ENCODE measurements at places on chromosomes 12 and 14. TPM values are rescaled to one million over a fixed set of nuclear protein-coding genes. Genes with fewer than 3 reads are reported as not detected.

GRCh38 chr14:54467280-54467679 lies 21.5 kb downstream of the GMFB start:
- DNase-seq = no peak

DNA sequence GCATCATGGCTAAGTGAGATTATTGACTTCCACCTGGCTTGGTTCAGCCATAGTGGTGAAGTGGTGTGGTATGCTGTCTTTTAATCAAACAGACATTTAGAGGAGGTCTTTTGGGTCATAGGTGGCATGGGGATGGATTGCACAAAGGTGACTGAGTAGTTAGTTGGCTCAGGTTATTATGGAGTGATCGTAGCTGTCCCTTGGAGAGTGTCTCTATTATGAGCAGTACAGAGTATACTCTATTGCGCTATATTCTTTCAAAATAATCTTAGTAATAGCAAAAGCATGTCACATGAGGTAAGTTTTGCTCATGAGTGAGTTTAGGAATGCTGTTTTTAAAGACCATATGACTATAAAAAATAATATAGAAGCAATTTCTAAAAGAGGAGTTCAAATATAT lies 60.4 kb downstream of the RASSF8 start:
- no peak for DNase-seq

DNA sequence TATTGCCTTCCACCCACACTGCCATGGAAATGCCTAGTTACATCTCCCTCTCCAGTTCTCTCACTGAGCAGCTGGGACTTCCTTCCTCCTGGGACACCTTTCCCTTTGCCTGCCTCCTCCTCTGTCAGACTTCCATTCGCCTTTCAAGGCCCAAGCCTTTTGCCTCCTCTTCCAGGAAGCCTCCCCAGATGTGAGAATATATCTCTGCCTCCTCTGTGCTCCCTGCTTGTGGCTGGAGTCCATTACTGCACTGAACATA lies 3.1 kb downstream of the IFI27L2 start:
- DNase-seq = no peak

- no peak for DNase-seq
These were observed 149.1 kb downstream of the KIF26A start for GRCh38 chr14:104287301-104288009.

DNA sequence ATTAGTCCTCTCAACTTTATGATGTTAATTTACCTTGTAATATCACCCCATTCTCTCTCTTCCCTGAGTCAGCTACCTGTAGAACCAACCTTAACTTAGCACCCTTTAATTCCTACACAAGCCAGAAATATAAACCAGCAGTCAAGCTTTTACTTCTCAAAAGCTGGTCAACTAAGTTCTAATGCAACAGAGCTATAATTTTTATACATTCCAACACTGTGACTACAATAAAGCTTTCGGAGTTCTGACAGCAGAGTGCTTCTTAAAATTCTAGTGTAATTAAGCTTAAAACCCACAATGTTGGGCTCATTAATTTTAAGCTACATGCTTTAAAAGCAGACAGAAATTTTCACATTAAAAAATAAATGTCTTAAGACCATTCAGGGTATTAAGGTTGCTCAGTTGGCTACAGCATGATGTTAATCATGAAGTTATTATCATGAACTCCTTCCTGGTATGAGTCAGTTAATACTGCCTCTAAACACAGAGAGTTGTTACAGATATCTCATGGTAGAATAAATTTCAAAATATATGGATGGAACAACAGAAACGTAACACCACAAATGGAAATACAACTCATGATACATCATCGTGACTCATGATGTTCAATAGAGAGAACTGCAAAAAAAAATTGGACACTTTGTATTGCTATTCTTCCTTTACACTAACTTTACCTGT lies 126.7 kb downstream of the EPS8 start:
- no peak for DNase-seq

- DNase-seq = no peak
These were observed 26.1 kb upstream of the JPH4 start for GRCh38 chr14:23604675-23605170.

GRCh38 chr14:55518391-55518790 lies 61.6 kb upstream of the KTN1 start:
- DNase-seq = no peak

DNA sequence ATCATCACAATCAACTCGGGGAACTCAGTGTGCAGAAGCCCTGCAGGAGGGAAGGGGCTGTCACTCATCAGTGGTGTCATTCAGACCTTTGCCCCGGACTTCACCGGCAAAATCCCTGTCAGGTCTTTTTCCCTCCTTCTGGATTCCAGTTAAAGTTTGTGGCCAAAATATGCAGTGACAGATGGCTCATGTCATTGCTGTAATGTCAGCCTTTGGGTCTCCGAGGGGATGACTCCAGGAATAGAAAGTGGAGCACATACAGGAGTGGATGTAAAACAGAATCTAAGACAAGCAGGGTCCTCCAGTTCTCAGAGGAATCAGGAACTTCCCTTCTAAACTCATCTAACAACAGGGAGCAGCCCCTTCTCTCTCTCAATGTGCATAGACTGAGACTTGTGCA lies 130.3 kb upstream of the RASSF8 start:
- DNase-seq = no peak

TDRD9 gene
- 1.6 TPM for total RNA-seq

DNA sequence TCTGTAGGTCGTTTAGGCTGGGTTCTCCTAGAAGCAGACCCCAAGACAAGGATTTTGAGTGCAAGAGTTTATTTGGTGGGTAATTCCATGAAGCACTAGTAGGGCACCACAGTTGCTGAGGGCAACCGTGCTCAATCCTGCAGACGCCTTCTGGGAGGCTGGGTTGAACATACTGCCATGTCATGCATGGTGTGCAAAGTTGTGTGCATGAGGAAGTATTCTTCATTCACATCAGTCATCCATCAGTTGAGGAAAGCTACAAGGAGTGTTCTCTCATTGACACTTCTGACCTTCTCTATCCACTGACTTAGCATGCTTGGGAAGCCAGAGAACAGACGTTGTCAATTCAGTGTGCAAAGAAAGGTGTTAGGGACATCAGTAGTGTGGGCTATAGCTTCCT lies 179.2 kb downstream of the PTPN11 start:
- DNase-seq = no peak

FBLN5 gene
- 1.4 TPM for total RNA-seq

APOLD1 gene
- total RNA-seq = 5.7 TPM

- no peak for DNase-seq
These were observed 58.7 kb downstream of the SSH1 start for GRCh38 chr12:108798551-108799221.

GRCh38 chr12:3199551-3200031 lies 122.4 kb downstream of the TSPAN9 start:
- DNase-seq = no peak

- DNase-seq = peak; percentile 71
These were observed 86.3 kb downstream of the VWF start for GRCh38 chr12:6038160-6038559.

GRCh38 chr14:88729159-88729558 lies 63.6 kb downstream of the EML5 start:
- DNase-seq = no peak

SRGAP1 gene
- total RNA-seq = 0.02 TPM

DNA sequence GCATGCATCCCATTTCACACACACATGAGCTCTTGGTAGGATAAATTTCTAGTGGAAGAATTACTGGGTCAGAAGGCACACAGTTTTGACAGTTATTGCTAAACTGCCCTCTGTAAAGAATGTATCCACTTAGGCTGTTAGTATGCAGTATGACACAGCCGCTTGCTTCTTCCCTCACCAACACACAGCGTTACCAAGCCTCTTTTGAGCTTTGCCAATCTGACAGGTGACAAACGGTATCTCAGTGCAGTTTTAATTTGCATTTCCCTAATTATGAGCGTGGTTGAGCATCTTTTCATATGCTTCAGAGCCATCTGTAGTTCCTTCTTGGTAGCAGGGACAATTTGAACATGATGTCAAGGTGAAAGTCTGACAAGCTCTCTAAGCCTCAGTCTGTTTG lies 42.9 kb downstream of the HRK start:
- DNase-seq = no peak

DNA sequence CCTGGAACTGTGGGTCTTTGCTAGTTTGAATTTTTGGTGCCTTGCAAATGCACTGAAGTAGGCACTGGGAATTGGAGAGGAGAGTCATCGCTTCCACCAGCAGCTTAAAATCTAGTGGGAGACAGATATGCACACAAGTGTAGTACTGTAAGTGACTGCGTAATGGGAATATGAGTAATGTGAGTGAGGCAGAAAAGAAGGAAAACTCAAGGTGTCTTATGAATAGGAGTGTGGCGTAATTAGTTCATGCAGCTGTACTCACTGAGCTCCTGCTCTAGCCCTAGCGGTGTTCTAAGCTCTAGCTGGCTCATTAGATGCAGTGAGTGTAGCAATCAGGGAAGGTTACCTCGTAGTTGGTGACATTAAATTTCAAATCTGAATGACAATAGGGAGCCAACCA lies 2.8 kb downstream of the TCP11L2 start:
- DNase-seq = no peak

GARIN6 gene
- total RNA-seq = not detected

GRCh38 chr14:86798330-86798729 lies 1194.7 kb downstream of the GALC start:
- no peak for DNase-seq

- DNase-seq = no peak
These were observed 1.4 kb upstream of the PDE3A start for GRCh38 chr12:20366776-20367409.

OLR1 gene
- not detected for total RNA-seq

- DNase-seq = no peak
These were observed 19.6 kb downstream of the CCDC60 start for GRCh38 chr12:119354172-119354571.

DNA sequence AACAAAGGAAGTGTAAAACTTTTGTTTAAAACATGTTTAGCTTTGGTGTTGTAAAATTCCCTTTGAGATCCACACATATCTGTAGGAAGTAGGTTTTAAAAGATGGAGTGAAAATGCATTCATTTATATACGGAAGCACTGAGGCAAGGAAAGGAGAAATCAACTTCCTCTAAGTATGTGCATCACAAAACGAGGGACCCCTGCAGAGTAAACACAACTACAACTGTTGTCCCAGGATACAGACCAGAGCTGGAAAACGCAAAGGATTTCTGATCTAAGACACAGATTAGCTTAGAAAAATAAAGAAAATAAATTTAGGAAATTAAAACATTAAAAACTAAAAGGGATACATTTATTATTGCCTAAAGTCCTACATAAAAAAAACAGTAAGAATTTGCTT lies 297.6 kb downstream of the MED13L start:
- no peak for DNase-seq

CHURC1 gene
- total RNA-seq = 47.0 TPM

ADAM21 gene
- not detected for total RNA-seq

KIF21A gene
- total RNA-seq = 20.0 TPM

AICDA gene
- total RNA-seq = not detected

- peak; percentile 18 for DNase-seq
These were observed 1.9 kb upstream of the DHRS4 start for GRCh38 chr14:23951590-23952201.

TTC9 gene
- 5.7 TPM for total RNA-seq

REP15 gene
- not detected for total RNA-seq

IRAK3 gene
- 0.34 TPM for total RNA-seq

- DNase-seq = no peak
These were observed 4.3 kb downstream of the GRIP1 start for GRCh38 chr12:66674495-66675122.

DNA sequence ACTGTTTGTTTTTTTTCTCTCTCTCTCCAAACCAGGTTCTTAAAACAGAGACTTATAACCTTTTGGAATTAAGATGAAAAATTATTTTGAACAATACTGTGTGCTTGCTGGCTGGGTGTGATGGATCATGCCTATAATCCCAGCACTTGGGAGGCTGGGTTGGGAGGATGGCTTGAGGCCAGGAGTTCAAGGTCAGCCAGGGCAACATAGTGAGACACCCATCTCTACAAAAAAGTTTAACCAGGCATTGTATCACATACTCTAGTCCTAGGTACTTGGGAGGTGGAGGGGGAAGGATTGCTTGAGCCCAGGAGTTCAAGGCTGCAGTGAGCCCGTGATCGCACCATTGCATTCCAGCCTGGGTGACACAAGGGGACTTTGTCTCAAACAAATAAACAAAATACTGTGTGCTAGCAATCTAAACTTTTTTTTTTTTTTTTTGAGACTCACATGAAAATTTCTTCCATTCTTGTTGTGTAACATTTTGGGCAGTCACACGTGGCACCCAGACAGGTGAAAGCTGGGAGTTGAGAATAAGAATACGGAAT lies 379.6 kb downstream of the ETNK1 start:
- DNase-seq = no peak

ANP32D gene
- total RNA-seq = not detected

- no peak for DNase-seq
These were observed 69.3 kb upstream of the TMPO start for GRCh38 chr12:98446060-98446459.

All from activated CD8-positive, alpha-beta T cell treated with anti-CD3 and anti-CD28 coated beads for 36 hours (primary cell).